ENCODE measurements at places on chromosomes 3 and 15. TPM values are rescaled to one million over a fixed set of nuclear protein-coding genes. Genes with fewer than 3 reads are reported as not detected.
A peak's percentile ranks its signal among the peaks of the same experiment; 100 is the strongest.

Gene CPEB1
- 0.26 TPM for total RNA-seq

Gene ANKUB1
- not detected for total RNA-seq

Gene PLCH1
- total RNA-seq = not detected

Gene CPN2
- total RNA-seq = not detected

Gene TMC3
- not detected for total RNA-seq

Gene STAC
- total RNA-seq = not detected

GRCh38 chr15:82558502-82558901 is 18.2 kb upstream of the RPS17 start:
- no peak for ATAC-seq

GRCh38 chr15:62436235-62436634 is 271.1 kb upstream of the C2CD4B start:
- ATAC-seq = no peak

DNA sequence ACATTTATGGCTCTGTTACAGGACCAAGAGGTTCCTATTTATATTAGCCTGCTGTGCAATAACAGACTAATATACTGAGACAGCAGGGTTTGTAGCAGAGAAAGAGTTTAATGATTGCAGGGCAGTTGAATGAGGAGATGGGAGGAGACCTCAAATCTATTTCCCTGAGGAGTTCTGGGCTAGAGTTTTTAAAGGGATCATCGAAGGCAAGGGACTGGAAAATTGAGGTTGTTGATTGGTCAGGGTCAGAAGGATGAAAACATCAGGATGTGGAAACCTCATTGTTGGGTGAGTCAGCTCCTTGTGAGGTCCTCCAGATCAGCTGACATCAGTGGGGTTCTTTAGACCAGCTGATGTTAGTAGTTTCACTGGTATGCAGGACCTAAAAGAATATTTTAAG is 60.6 kb upstream of the GOLGA8B start:
- no peak for ATAC-seq

DNA sequence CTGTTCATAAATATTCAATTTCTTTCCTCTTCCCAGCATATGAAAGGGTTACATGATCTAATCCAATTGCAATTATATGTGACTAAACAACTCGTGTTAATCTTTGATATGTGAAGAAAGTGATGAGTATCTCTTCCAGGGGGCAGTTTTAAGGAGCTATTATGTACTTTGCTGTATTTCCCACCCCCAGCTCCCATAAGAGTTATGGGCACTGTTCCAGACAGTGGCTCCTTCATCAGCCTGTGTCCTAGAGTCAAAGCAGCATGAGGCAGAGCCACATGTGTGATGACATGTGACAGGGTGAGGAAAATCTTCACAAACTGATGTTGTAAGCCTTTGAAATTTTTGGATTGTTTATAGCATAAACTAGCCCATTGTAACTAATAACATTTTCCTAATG is 315.4 kb downstream of the DIPK2A start:
- no peak for ATAC-seq

DNA sequence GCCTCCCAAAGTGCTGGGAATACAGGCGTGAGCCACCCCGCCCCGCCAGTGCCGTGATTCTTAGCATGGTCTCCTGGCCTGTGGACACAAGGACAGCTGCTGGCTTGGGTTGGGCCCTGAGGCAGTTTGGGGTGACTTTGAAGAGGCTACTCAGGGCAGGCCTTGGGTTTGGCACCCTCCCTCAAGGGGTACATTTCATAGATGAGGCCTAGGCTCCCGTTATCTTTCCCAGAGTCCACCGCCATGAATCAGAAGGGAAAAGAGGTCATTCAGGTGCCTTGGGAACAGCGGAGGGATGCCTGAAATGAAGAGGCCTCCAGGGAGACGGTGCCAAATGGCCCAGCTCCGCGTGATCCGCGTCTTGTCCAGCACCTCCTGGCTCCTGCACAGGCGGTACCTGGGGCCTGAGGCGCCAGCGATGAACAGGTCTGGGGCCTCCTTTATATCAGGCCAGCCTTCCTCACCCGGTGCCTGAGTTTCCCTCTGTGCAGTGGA is 9.3 kb downstream of the GNAI2 start:
- ATAC-seq = no peak

DNA sequence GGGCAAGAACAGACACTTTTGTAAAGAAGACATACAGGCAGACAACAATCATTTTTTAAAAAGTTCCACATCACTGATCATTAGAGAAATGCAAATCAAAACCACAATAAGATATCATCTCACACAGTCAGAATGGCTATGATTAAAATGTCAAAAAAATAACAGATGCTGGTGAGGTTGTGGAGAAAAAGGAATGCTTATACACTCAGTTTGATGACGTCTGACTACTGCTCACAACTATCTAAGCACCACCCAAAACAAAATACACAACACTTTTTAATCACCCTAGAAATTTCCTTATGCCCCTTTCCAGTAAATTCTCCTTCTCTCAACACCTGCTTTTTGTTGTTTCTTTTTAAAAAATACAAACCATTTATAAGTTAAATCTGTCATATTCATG is 228.8 kb downstream of the ISL2 start:
- no peak for ATAC-seq

DNA sequence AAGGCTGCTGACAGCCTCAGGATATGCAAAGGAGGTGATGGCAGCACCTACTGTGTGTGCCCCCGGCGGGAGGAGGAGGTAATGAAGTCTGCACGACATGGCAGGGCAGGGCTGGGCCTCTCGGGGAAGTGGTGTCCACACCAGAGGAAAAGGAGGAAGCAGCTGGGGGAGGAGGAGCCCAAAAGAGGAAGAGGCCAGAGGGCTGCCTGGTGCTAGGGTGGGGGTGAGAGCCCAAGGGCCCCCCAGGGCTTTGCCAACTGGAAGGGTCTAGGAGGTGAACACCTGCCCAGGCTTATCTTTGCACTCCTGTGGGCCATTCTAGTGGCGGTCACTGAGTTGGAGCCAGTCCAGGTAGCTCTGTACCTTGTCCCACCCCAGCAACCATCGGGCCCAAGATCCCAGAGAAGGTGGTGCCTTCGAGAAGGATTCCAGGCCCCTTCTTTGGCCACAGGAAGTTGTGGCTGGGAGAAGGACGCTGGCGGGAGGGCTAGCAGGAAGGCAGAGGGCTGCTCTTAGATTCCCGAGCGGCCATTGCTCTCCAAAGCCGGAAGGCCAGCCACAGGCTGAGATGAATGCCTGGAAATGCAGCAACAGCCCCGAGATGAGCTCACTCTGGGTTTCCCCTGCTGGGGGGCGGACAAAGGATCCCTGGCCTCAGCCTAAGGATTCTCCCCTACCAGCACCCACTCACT is 7.0 kb downstream of the GNAI2 start:
- ATAC-seq = peak; percentile 29

DNA sequence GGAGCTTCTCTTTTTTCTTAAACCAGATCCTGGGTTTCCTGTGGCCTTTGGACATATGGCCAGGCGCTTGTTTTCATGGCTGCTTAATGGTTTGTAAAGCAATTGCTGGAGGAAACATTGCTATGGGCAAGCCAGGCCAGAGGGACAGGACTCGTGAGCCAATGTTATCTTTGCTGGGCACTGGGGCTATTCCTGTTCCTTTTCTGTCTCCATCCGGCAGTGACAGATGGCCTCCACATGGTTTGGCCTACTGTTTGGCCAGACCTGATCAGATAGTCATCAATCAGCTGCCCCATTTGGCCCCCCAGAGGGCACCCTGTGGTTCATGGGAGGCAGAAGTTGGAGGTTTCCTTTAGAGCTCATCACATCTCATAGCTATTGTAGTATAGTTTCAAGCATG is 326.1 kb upstream of the ROPN1 start:
- ATAC-seq = no peak

GRCh38 chr3:24505691-24506550 is 11.3 kb upstream of the THRB start:
- no peak for ATAC-seq

DNA sequence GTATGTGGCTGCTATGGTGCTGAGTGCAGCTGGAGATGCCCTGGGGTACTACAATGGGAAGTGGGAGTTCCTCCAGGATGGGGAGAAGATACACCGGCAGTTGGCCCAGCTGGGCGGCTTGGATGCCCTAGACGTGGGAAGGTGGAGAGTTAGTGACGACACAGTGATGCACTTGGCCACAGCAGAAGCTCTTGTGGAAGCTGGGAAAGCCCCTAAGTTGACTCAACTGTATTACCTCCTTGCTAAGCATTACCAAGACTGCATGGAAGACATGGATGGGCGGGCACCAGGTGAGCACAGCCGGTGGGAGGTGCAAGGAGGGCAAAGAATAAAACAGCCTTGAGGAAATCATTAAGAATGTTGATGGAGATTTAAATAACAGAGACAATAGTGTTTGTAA is 2.9 kb downstream of the ADPRH start:
- peak; percentile 89 for ATAC-seq

DNA sequence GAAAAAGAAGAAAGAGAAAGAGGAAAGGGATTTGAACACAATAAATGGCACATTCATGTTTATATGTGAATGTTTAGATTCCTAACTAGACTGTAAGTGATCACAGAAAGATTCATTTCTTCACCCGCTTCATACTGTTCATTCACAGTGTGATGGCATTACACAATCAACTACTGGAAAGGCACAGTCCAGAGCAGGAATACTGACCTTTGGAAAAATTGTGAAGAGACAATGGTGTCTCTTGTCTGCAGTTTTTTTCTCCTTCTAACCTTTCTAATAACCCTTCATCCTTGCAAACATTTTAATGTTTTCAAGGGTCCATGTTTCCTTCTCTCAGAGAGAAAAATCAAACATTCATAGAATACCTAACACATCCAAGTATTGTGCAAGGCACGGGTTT is 180.9 kb upstream of the SOX14 start:
- ATAC-seq = no peak

DNA sequence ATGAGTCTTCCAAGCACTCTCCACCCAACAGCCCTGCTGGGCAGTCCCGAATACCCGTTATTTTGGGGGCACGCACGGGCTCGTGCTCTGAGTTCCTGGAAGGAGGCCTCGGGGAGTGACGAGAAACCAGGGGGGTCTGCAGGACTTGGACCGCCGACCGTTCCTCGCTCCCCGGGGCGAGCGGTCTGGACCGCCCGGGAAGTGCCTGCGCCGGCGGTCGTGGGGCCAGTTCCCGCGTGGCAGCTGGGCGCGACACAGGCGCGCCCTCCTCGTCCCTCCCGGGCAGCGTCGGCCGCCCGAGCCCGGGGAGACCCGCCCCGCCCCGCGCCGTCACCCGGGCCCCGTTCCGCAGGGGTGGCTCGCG is 387 bp downstream of the GNB4 start:
- ATAC-seq = no peak

- peak; percentile 82 for ATAC-seq
Measured at GRCh38 chr3:119579366-119580066, at the start of gene ADPRH. Gene ADPRH, plus strand, starts transcription at chr3:119579492. Its CDS starts 2,678 bp downstream, at chr3:119582170.

DNA sequence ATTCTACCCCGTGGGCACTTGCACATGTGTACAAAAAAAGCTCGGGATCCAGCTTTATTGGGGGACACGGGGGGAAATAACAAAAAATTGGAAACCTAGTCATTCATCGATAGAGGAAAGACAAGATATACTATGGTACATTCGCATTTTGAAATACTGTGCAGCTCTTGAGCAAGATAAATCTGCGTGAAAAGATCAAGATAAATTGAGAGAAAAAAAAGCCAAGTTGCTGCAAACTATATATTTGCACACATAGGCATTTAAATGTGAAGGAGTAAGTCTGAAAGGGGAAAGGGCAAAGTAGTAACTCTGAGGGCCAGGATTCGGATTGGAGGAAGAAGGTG is 620 bp upstream of the UBR1 start:
- ATAC-seq = no peak

DNA sequence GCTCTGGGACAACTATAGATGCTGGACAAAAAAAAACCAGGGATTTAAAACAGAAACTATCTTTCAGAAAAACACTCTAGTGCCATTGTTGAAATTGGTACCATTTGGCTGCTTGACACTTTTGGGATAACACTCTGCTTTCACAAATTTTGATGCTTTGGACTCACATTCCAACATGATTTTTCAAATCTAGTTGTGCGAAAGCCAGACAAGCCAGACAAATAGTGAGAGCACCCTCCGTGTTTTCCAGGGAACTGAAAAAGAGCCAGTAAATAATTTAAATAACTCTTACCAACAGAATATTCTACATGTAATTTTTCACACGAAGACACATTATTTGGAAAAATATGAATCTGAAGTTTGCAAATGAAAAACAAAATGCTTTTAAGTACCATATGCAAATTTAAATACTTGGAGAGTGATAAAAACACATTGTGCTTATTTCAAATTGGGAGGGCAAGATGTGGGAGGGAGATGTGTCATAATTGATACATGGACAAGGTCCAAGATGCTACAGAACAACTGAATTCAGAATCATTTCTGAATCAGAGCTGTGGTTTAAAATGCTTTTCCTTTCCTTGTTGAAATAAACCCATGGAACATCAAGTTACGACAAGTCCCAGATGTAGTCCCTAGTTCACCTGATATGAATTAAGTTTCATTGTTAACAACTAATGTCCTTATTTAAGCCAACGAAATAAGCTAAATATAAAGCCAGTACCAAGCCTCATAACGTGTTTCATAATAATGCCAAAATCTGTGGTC is 144.2 kb upstream of the SOX2 start:
- no peak for ATAC-seq

- no peak for ATAC-seq
Measured at GRCh38 chr15:85545185-85545584, 164.8 kb downstream of the AKAP13 start.

- no peak for ATAC-seq
Measured at GRCh38 chr15:91031796-91032195, 9.4 kb upstream of the VPS33B start.

DNA sequence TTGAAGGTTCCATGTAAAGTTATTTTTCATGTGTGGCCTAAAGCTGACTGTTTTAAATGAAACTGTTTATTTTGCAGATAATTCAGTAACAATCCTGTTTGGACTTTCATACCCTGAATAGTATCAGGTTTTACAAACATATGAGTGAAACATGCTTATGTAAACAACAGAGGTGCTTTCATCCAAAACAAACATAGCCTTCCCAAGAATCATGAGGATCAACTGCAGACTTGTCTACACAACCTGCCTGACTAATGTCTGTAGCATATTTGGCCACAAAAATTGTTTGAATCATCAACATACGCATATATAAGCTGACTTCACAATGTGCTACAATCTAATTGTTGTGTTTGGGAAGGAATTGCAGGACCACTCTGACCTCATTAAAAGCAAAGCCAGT is 190.4 kb downstream of the DIPK2A start:
- ATAC-seq = no peak

- peak; percentile 84 for ATAC-seq
Measured at GRCh38 chr15:90561344-90562244, 31.9 kb downstream of the CRTC3 start.

DNA sequence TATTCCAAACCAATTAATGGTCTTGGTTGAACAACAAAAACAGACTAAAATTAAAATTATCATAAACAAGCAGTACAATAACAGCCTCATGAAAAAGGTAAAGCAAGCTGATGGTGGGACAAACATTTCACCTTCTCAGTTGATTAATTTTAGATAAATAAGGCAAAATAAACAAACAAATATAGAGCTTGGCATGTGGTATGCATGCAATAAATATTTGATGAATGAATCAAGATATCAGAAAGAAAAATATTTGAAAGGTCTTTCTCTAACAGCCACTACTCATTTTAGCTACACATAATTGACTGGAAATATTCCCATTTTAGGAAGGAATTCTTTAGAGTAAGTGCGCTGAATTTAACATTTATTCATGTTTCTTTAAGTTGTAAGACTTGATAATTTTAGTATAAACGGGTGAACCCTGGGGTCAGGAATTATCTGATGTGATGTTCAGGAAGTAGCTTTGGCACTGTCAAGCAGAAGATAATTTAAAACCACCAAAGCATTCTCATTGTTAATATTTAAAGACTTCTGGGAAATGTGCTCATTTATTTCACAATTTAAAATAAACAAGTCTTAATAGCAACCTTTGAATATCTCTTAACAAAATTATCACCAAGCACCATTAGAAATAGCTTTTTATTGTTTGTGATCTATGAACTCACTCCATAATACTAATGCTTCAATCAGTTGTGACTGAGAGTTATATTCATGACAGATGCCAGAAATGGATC is 372.3 kb upstream of the TGFBR2 start:
- no peak for ATAC-seq

Data from activated T-helper 17 cell treated with anti-CD3 and anti-CD28 coated beads, Interleukin-2, amount 50 U/mL, for 72 hours (primary cell).